ENCODE measurements at places on chromosomes 11 and 22.

- no peak for DNase-seq
These were observed 516.9 kb downstream of the CNTN5 start for GRCh38 chr11:99537681-99538080.

- no peak for DNase-seq
These were observed 19.4 kb downstream of the IRF7 start for GRCh38 chr11:596374-596773.

DNA sequence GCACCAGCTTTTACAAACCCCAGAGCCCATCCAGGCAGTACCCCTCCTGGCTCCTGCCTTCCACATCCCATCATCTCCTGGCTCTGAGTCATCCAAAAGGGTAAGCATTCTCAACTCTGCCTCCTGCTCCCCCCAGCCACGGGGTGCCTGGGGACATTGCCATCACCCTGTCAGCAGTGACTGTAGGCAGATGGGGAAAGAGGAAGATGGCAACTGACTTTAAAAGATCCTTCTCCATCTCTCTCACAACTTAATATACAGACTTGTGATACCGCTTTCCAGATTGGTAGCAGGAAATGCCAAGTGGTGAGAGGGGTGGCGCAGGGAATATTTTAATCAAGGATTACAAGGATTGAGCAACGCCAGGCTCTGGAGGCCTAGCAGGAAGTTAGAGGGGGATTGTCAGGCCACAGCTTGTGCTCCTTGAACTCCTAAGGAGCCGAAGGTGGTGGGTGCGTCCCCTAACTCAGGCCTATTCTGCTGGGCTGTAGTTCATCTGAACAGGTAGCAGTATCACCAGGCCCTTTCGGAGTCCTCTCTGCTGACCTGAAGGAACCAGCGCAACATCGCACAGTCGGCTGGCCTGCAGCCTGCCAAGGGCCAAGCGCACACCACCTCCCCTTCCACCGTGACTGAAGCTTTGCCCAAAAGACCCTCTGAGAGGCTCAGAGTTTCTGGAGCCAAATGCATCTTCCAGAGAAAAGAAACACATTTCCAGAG lies 83.3 kb downstream of the ZC3H12C start:
- no peak for DNase-seq

DNA sequence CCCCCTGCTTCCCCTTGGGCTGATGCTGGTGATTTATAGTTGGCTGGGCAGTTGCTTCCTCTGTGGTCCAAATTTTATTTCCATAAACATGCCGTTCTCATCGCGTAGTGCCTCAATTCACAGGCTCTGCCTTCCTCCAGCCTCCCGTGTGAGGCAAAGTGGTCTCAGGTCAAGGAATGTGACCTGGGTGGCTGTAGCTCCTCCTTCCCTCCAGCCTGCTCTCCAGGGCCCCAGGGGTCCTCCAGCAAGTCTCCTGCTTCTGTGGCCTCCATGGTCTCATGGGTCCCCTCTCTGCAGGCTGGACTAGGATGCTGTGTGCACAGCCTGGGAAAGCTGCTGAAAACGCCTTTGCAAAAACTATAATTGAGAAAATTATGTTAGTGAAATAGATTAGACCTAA lies 694.1 kb downstream of the BRD1 start:
- no peak for DNase-seq

GRCh38 chr11:1163321-1163910 lies 5.7 kb downstream of the MUC5AC start:
- no peak for DNase-seq

DNA sequence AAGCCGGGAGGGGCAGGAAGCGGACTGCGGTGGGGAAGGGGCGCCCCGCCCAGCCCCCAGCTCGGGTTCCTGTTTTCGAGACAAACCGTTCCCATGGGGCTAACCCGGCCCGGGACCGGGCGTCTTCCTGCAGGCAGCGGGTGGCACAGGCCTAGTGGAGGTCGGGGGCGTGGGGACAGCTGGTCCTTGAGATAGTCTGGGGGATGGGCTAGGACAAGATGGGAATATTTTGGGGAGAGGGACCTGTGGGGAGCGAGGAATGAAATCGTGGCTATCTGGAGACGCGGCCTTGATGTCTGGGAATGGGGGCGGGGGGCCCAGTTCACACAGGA lies 1.2 kb upstream of the RASGRP2 start:
- peak; percentile 65 for DNase-seq

DNA sequence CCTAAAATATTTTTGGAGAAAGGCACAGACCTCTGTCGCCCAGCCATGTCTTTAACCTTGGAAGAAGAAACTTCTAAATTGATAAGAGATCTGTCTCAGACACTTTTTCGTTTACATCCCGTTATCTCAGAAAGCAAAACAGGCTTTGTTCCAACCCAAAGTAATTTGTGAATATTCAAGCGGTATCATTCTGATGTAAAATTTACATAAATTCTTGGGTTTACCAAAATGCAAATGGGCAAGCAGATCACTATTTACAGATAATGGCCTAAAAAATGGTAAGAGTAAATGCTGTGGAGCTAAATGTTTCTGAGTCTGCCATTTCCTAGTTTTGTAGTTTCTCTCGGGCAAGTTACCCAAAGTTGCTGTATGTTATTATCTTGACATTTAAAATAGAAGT lies 101.9 kb upstream of the VPREB1 start:
- no peak for DNase-seq
